ENCODE measurements at places on chromosomes 6 and 20. TPM values are rescaled to one million over a fixed set of nuclear protein-coding genes. Genes with fewer than 3 reads are reported as not detected.

Gene NOX3
- total RNA-seq = not detected

Gene GNRH2
- not detected for total RNA-seq

Gene BHLHE23
- not detected for total RNA-seq

Gene FOXA2
- total RNA-seq = 10.9 TPM

Gene SIRPD
- total RNA-seq = not detected

Gene MDFI
- 67.1 TPM for total RNA-seq

Gene ABHD16B
- not detected for total RNA-seq

Gene AVP
- total RNA-seq = not detected

Gene ERVFRD-1
- not detected for total RNA-seq

Gene BCAS1
- 0.85 TPM for total RNA-seq

Gene GCNT2
- total RNA-seq = 16.7 TPM

Gene HCRTR2
- total RNA-seq = not detected

Gene OVOL2
- total RNA-seq = 11.0 TPM

Gene CDC40
- total RNA-seq = 17.4 TPM

Gene KIFC1
- total RNA-seq = 0.68 TPM

Gene GHRH
- not detected for total RNA-seq

Gene HLA-DRB5
- not detected for total RNA-seq

Gene CALHM5
- under 0.01 TPM for total RNA-seq

Gene E2F1
- total RNA-seq = 0.36 TPM

Gene MAPK13
- total RNA-seq = 55.0 TPM

Gene LTA
- not detected for total RNA-seq

Gene TFAP2D
- not detected for total RNA-seq

Gene C20orf204
- total RNA-seq = 0.34 TPM
